ENCODE measurements at places on chromosomes 5 and 9.

DNA sequence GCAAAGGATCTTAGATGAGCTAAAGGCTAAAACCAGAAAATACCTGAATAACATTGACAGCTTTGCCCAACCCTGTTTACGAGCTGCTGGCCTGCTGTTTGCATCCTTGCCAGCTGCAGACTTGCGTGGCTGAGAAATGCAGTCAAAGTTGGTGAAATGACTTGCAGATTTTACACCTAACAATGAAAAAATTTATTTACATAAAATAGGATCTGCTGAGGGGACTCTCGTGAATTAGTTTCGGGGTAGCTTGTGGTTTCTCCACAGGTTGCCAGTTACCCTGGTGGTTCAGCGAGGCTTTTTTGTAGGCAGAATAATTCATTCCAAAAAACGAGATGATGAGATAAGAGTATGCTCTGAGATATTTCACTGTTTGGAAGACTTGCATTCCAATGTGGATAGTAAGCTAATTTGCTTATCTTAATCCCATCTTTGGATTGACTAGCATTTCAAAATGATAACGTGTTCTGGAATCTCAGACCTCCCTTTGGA, 65.7 kb upstream of the FANCC start:
- no peak for DNase-seq

DNA sequence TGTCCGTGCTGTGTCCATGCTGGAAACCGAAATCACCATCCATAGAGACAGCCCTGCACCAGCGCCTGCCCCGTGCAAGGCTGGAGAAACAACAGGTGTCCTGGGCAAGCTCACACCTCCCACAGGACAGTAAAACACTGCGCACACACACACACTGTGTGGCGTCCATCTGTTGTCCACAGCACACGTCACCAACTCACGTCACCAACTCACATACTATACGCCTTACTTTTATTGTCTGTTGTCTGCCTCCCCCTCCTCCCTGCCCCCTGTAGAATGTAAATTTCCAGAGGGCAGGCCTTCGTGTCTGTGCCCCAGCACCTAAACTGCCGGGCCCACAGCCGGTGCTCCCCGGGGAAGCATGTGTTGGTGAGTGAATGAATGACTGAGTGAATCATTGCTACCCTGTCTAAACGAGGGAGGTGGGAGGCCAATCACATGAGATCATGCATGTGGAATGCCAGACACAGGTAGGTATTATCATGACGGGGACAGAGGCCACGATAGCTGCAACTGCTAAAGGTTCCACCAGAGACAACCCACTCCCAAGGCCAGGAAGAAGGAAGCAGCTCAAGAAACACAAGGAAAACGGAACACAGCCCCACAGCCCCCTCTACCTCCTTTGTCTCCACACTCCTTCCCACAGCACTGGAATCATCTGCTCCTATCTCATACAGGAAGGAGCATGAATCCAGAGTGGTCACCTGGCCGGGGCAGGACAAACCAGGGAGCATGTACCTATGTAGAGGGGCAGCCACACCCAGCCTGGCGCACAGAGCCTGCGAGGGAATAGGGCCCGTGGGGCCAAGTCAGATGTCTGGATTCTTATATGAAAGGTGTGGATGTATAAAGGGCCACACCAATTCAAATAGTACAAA, 41.9 kb downstream of the STK10 start:
- no peak for DNase-seq

DNA sequence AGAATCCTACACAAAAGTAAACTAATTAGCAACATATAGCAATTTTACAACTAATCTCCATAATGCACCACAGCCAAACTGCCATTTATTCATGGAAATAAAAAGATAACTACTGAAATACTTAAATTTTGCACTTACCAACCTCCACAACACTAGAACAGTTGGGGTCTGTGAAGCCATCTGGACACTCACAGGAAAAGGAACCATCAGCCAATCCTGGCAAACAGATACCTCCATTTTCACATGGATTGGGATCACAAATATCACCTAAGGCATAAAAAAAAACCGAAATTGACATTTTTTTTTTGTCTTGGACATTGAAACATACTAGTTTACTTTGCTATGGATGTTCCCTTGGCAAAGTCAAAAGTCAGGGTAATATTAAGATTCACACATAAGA, 130.7 kb downstream of the EDIL3 start:
- no peak for DNase-seq

- no peak for DNase-seq
Observed at GRCh38 chr5:171379961-171380360, 7.7 kb upstream of the NPM1 start.

GRCh38 chr5:149447373-149448367, 68.6 kb upstream of the IL17B start:
- DNase-seq = no peak

- DNase-seq = no peak
Observed at GRCh38 chr5:134148316-134148715, 28.4 kb downstream of the SKP1 start.

GRCh38 chr9:86580688-86581087, 226.5 kb upstream of the TUT7 start:
- no peak for DNase-seq
